ENCODE measurements at places on chromosomes 16 and 17. TPM values are rescaled to one million over a fixed set of nuclear protein-coding genes. Genes with fewer than 3 reads are reported as not detected.

Gene TOP3A
- 7.0 TPM for total RNA-seq

Gene GNAO1
- 0.09 TPM for total RNA-seq

Gene IRX3
- under 0.01 TPM for total RNA-seq

Gene TNP2
- not detected for total RNA-seq

Gene MYL11
- not detected for total RNA-seq

Gene CBX8
- total RNA-seq, result 5.6 TPM

Gene PPY
- total RNA-seq, result not detected

Gene P4HB
- total RNA-seq, result 766 TPM

Gene FOXN1
- not detected for total RNA-seq

Gene PRSS8
- total RNA-seq, result 0.09 TPM

Gene PABPN1L
- not detected for total RNA-seq

Gene ZNF624
- 4.2 TPM for total RNA-seq

Gene ZPBP2
- total RNA-seq, result not detected

Gene ACSM3
- 0.69 TPM for total RNA-seq

Gene ZNF785
- 7.1 TPM for total RNA-seq

Gene KRT40
- total RNA-seq, result not detected

Gene COG1
- total RNA-seq, result 13.4 TPM

Gene ABCC3
- total RNA-seq, result 1.8 TPM

Gene CDK3
- 3.0 TPM for total RNA-seq

Gene STARD3
- total RNA-seq, result 25.2 TPM

Gene C17orf78
- not detected for total RNA-seq

Measured in bronchial smooth muscle cell (primary cell).